Breast epithelium (tissue), 4 donors: ENCODE measurements at places on chromosomes 12 and 14. TPM values are rescaled to one million over a fixed set of nuclear protein-coding genes. Genes with fewer than 3 reads are reported as not detected.

The SLC35E3 gene
- total RNA-seq: 5.8 TPM

The TMTC1 gene
- total RNA-seq: 87.2 TPM

The ACYP1 gene
- total RNA-seq: 19.0 TPM

The TMEM179 gene
- total RNA-seq: not detected

DNA sequence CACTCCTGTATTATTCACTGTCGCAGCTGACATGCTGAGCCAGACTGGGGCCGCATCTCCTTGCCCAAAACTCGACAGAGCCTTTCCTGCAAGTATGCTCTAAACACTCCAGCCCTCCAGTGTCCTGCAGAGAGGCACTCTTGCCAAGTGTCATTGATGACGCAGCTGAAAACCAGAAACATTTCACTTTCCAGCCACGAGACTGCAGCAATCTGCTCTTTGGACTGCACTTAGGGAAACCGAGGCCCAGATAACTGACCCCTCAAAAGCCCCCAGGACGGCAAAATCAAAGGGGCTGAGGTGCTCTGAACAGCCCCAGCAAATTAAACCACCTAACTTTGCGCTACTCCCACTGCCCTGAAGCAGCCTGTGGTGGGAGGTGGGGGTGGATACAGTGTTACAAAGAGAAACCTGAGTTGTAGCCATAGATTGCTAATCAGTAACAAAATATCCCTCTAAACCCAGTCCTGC lies 2.6 kb downstream of the CCDC85C start:
- no peaks in the 10 kb centered on the region for H3K36me3 ChIP-seq
- peak overlapping the region; percentile 88 for H3K4me3 ChIP-seq
- H3K27me3 ChIP-seq: no peaks in the 10 kb centered on the region
- no peak for DNase-seq
- peaks cover 14% of the 10 kb centered on the region for H3K4me1 ChIP-seq
- H3K27ac ChIP-seq: peak overlapping the region; percentile 39

- DNase-seq: no peak
- no peak overlapping the region for H3K27ac ChIP-seq
- no peak overlapping the region for H3K4me3 ChIP-seq
- H3K36me3 ChIP-seq: no peaks in the 10 kb centered on the region
- H3K27me3 ChIP-seq: no peaks in the 10 kb centered on the region
- H3K4me1 ChIP-seq: no peaks in the 10 kb centered on the region
These were observed 26.0 kb downstream of the ZNF664 start for GRCh38 chr12:123998991-123999359.

The RASSF9 gene
- total RNA-seq: 2.9 TPM

GRCh38 chr14:101944451-101944850 lies 19.9 kb upstream of the DYNC1H1 start:
- no peak overlapping the region for H3K4me3 ChIP-seq
- no peaks in the 10 kb centered on the region for H3K36me3 ChIP-seq
- H3K27me3 ChIP-seq: no peaks in the 10 kb centered on the region
- DNase-seq: no peak

- H3K36me3 ChIP-seq: no peaks in the 10 kb centered on the region
- DNase-seq: no peak
- H3K27me3 ChIP-seq: no peaks in the 10 kb centered on the region
- no peaks in the 10 kb centered on the region for H3K4me1 ChIP-seq
These were observed 30.6 kb upstream of the PPFIBP1 start for GRCh38 chr12:27493260-27493940.

DNA sequence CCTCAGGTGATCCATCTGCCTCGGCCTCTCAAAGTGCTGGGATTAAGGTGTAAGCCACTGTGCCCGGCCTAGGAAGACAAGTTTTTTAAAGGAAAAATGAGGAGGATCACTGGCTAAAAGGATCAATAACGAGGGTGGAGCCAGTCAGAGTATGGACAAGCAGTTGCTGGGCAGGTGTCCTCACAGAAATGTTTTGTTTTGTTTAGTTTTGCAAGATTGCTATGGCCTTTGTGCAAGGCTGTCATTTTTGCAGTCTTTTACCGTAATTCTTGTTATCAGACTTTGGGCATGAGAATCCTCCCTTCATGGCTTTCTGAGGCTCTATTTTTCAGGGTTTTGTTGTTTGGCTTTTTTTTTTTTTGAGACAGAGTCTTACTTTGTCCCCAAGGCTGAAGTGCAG lies 11.9 kb upstream of the METAP2 start:
- no peak overlapping the region for H3K4me3 ChIP-seq
- no peaks in the 10 kb centered on the region for H3K4me1 ChIP-seq
- no peaks in the 10 kb centered on the region for H3K36me3 ChIP-seq
- DNase-seq: no peak
- no peaks in the 10 kb centered on the region for H3K27me3 ChIP-seq

DNA sequence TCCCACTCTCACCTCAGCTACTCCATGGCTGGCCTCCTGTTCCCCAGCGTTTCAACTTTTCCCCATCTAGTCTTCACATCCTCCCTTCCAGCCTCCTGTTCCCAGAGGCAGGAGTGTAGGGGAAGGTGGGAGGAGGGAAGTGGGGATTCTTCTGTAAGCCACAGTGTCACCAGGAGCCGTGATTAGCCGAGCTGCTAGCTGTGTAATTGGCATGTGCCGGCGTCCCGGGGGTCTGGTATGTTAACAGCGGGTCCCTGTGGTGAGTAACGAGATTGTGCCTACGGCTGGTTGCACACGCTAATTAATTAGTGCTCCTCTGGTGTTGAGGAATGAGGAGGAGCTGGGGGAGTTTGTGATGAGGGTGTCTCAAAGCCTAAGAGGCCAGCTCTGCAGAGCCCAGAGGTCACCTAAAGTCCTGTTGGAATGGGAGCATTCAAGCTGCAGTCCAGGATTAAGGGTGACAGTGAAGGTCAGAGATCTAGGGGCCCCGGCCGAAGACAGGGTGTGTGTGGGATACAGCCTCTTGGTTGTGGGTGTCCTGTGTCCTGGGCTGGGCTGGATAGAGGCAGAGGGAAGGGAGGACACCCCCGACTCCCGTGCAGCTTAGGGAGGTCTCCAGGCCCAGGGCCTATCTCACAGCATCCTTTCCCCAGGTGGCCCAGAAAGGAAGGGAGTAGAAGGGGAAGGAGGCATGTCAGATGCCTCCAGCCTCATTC lies 10.0 kb upstream of the CALCOCO1 start:
- H3K27ac ChIP-seq: no peak overlapping the region
- no peaks in the 10 kb centered on the region for H3K36me3 ChIP-seq
- DNase-seq: no peak
- peaks cover 32% of the 10 kb centered on the region for H3K27me3 ChIP-seq

DNA sequence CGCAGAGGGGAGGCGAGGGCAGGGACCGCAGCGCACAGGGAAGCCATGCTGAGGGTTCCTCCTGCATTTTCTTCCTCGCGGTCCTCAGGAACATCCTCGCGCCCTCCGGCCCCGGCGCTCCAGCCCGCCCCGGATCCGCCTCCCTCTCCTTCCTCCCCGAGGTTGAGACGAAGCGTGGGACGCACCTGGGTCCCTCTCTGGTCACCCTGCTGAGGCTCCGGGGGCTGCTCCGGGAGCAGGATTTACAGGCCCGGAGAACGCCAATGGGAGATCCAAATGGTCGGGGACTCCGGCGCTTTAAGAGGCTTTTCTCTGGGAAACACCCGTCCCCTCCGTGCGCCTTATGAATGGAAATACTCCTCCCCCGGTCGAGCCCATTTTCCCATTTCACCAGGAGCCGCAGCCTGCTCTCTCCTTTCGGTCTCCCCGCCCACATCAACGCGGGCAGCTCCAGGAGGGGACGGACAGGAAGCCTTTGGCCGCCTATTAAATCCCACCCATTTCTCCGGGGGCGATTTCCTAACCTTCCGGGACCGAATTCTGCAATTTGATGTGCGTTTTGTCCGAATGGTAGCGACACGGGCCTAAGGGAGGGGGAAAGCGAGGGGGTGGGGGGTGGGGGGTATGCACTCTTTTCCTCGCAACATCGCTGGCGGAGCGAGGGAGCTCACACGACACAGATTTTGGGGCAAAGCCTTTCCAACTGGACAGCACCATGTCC lies at the start of gene UNC79:
TSS of gene UNC79 (plus strand) at position 625 of the 721 bp plus-strand sequence. CDS start at position 716, 91 bp downstream.
- no peaks in the 10 kb centered on the region for H3K36me3 ChIP-seq
- no peak for DNase-seq
- peaks cover 5% of the 10 kb centered on the region for H3K4me1 ChIP-seq
- no peak within 1 kb of the TSS for H3K27ac ChIP-seq
- peak within 1 kb of the TSS; percentile 48 for H3K4me3 ChIP-seq

- peak overlapping the region; percentile 15 for H3K4me3 ChIP-seq
- no peaks in the 10 kb centered on the region for H3K36me3 ChIP-seq
- DNase-seq: no peak
- peak overlapping the region; percentile 50 for H3K27ac ChIP-seq
These were observed 149.0 kb downstream of the PRKCH start for GRCh38 chr14:61470261-61470960.

DNA sequence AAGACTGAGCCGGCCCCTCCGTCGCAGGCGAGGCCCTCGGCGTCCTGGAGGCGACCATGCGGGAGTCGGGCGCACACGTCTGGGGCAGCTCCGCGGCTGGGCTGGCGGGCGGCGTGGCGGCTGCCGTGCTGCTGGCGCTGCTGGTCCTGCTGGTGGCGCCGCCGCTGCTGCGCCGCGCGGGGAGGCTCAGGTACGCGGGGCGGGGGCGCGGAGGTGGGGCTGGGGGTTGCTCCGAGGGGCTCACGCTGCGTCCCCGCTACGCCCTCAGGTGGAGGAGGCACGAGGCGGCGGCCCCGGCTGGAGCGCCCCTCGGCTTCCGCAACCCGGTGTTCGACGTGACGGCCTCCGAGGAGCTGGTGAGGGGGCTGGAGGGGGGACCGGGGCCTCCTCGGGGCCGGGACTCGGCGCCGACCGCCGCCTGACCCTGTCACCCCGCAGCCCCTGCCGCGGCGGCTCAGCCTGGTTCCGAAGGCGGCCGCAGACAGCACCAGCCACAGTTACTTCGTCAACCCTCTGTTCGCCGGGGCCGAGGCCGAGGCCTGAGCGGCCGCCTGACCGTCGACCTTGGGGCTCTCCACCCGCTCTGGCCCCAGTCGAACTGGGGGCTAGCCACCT lies 7.8 kb downstream of the AMN start:
- no peak overlapping the region for H3K27ac ChIP-seq
- peaks cover 18% of the 10 kb centered on the region for H3K27me3 ChIP-seq
- no peak for DNase-seq
- H3K36me3 ChIP-seq: no peaks in the 10 kb centered on the region

DNA sequence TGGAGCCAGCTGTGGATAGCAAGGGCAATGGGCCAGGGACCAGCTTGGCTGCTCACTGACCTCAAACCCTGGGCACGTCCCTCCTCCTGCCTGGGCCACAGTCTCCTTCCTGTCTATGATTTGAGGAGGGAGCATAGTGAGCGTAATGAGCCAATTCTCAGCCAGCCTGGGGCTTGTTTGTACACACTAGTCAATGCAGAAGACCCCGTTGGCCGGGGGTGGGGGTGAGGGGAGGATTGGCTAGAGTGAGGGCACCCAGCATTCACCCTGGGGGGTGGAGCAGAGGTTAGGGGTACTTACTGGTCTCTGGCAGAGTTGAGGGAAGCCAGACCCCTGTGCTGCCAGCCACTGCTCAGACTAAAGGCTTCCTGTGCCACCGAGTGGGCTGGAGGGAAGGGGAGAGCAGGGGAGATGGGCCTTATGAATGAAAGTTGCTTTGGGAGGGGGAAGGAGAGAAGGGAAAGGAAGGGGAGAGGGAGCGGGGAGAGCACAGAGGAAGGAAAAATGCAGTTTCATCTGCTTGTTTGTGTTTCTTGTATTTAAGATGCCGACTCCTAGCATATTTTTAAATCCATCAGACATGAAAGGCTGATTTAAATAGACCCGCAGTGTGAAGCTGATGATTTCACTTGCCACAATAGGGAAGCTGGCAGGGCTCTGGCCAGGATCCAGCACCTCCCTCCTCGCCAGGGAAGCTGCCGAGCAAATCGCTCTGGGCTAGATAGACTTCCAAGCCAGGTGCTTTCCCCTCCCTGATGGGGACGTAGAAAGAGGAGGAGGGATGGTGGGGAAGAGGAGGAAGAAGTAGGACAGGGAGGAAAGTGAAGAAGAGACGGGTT lies 114.0 kb downstream of the PRMT8 start:
- H3K4me3 ChIP-seq: no peak overlapping the region
- H3K36me3 ChIP-seq: no peaks in the 10 kb centered on the region
- peaks cover 7% of the 10 kb centered on the region for H3K4me1 ChIP-seq
- DNase-seq: peak; percentile 38

The CTSG gene
- 0.98 TPM for total RNA-seq

The MGP gene
- total RNA-seq: 5,040 TPM

- no peaks in the 10 kb centered on the region for H3K27me3 ChIP-seq
- no peak for DNase-seq
- no peaks in the 10 kb centered on the region for H3K4me1 ChIP-seq
- H3K36me3 ChIP-seq: no peaks in the 10 kb centered on the region
- H3K27ac ChIP-seq: no peak overlapping the region
- H3K4me3 ChIP-seq: no peak overlapping the region
These were observed 7.3 kb downstream of the GPR68 start for GRCh38 chr14:91237219-91237618.

The IAPP gene
- not detected for total RNA-seq

- H3K27ac ChIP-seq: no peak overlapping the region
- H3K4me1 ChIP-seq: no peaks in the 10 kb centered on the region
- H3K4me3 ChIP-seq: no peak overlapping the region
- no peaks in the 10 kb centered on the region for H3K36me3 ChIP-seq
These were observed 92.7 kb downstream of the AKAP6 start for GRCh38 chr14:32421781-32422180.
